ENCODE measurements at places on chromosomes 5 and 9.

- DNase-seq, result no peak
These were observed 38.2 kb downstream of the SLC9A3 start for GRCh38 chr5:485946-486491.

GRCh38 chr9:136273244-136273865 lies 27.7 kb upstream of the QSOX2 start:
- no peak for DNase-seq

DNA sequence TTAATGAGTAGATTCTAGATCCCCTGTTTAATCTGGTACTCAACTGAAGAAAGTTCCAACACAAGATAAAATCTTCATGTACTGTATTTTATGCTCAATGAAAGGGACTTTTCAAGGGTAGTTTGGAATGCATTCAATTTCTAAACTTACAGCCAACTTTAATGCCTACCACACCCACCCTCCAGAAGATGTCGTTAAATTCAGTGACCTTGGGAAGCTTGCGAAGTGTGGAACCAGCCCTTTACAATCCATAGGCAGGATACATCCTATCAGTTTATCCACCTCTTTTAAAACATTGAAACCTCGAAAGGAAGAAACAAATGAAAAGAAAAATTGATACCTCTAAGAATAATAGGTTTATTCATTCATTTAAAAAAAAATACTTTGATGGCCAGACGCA lies 20.2 kb downstream of the TRPM6 start:
- DNase-seq, result no peak

DNA sequence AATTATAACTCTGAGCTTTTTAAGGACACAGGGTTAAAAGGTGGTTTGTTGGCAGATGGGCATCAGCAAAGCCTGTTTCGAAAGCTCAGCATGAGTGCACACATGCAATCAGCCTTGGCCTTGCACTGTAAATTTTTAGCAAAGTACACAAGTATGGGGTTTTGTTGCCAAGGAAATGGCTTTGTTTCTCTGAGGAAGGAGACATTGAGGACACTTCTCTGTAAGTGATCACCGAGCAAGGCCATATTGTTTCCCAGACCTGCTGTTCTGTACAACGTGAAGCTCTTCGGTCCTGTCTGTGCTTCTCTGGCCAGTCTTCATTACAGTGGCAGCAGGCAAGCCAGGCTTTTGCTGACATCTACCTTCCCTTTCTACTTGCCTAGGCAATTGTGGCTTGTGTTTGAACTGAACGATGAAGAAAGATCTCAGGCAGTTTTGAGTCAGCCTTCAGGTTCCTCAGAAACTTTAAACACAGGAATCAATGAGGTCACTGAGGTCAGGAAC lies 27.9 kb upstream of the GLRX start:
- DNase-seq, result no peak

- DNase-seq, result no peak
These were observed 847.0 kb downstream of the TLE1 start for GRCh38 chr9:80842389-80842788.

DNA sequence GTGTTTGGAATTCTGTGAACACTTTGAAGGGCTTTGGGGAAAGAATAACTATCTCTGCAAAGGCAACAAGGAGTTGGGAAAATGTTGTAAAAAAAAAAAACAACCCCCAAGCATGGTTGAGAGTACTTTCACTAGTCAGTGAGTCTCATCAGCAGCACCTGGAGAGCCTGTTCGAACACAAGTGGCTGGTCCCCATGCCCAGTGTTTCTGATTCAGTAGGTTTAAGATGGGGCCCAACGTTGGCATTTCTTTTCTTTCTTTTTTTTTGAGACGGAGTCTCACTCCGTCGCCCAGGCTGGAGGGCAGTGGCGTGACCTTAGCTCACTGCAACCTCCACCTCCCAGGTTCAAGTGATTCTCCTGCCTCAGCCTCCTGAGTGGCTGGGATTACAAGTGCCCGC lies 59.5 kb downstream of the KLF4 start:
- no peak for DNase-seq

DNA sequence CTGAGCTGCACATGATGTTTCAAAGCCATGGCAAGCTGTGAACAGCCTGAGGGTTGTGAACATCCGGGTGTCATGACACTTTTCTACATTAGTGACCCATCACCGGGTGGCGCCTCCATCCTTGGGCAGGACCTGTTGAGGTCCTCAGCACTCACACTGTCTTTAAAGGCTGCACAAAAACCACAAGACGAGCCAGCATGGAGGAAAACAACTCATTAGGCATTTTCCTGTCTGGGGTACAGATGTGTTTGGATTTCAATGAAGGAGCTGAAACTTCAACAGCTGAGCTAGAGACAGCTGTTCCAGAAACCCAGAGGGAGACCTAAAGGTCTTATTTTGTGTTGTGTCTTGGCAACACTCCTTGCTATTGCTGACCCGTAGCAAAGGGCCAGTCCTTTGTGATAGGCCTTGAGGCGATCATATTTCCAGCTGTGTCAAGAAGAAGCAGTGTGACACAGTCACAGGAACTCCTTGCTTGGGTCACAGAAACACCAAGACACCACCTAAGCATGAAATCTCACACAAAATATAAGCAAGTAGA lies 151.8 kb upstream of the VLDLR start:
- DNase-seq, result no peak

GRCh38 chr5:135046661-135047346 lies 12.8 kb upstream of the PITX1 start:
- DNase-seq, result no peak

DNA sequence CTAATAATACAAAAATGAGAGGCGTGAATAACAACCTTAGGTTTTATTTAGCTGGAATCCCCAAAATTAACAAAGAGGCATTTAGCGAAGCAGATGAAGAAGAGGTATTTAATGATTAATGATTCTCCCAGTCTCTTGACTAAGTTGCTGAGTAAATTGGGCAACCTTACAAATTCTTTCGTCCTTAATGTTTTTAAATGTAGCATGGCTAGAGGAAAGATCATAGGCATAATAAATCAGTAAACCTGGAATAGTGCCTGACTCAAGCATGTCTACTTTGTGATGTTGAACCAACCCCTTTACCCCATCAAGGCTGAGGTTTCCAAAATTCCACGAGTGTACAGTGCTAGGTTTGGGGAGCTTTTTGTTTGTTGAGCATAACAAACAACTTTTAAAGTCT lies 7.9 kb downstream of the BHMT start:
- no peak for DNase-seq

DNA sequence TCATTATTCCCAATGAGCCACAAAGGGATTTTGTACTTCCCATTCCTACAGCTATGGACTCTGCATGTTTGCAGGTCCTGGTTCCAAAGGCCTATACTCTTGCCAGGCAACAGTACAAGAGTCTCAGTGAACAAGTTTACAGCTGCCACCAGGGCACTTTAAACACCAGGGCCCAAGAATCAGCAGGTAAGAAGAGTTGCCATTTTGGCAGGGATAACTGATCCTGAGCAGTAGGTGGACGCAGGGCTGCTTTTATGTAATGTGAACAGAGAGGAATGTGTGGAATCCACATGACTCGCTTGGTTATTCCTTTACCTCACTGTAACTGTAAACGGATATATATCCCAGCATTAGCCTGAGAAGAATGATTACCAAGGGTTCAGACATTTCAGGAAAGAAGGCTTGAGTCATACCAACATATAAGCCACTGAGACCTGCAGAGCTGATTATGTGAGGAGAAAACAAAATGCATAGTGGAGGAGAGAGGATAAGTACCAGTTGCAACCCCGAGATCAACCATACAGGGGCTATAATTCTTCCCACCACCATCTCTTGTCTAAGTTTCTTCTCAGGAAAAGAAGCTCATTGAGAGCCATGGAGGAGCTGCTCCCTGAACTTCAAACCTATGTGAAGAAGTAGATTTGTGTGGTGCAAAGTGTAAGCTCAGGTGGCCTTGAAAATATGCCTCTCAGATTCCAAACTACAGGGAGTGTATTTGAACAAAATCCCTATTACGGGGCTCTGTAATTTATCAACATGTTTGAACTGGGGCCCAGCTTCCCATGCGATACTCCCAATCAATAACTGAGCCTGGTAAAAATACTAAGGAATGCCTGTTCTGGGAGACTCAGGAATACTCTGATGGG lies 24.6 kb downstream of the RAPGEF6 start:
- no peak for DNase-seq

DNA sequence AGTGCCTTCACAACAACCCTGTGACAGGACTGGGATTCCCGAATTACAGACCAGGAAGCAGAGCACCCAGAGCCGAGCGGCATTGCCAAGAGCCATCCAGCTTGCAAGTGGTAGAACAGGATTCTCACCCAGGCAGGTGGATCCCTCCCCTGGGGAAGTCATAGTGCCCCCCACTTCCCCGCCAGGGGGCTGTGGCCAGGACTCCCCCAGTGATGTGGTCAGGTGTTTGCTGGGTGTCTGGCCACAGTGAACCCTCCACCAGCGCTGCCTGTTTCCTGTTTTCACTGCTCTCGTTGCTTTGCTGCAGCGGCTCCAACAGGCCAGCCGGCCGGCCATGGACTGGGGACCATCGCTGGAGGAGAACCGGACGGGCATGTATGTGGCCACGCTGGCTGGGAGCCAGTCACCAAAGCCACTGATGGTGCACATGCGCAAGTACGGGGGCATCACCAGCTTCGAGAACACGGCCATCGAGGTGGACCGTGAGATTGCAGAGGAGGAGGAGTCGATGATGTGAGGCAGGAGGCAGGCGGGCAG lies 19.3 kb downstream of the SLC6A7 start:
- DNase-seq, result no peak

DNA sequence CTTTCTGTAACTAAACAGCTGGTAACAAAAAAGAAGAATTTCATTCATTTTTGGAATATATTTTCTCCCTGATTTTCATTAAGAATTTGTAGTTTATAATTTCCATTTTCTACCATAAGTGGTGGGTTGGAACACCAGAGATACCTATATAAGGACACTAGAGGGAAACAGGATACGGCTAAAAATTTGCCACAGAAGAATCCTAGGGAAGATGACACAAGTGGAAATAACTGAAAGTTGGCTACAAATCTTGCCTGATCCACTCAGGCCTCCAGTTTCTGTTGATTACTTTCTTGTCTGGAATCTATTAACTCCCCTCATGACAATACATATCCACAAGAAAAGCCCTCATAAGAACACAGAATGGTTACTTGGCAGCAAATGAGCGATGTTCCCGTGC lies 46.8 kb downstream of the FREM1 start:
- DNase-seq, result no peak

DNA sequence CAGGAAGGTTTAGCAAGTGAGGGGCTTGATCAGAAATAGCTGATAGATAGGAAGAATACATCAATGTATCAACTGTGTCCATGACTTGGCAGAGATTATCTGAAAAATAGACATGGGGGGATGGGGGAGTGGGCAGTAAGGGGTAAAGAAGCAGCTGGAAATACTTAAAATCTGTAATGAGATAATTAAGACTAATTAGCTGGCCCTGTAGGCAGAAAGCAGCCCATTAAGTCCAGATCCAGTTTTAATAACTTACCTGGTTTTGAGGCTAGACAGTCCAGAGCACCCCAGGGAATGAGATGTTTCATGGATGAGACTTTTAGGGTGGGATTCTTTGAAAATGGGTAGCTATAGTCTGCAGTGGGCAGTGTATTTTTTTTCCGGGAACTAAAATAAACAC lies 116.9 kb upstream of the TLX3 start:
- DNase-seq, result no peak

DNA sequence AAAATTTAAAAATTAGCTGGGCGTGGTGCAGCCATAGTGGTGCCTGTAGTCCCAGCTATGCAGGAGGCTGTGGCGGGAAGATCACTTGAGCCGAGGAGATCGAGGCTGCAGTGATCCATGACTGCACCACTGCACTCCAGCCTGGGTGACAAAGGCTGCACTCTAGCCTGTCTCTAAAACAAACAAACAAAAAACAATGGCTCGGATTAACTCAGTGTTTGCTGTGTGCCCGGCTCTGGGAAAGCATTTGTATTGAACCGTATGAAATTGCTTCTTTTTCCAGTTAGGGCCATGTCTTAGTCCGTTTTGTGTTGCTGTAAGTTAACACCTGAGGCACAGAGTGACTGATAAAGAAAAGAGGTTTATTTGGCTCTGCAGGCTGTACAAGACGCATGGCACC lies 62.6 kb downstream of the CFAP77 start:
- no peak for DNase-seq

GRCh38 chr5:93791518-93791972 lies 50.1 kb upstream of the POU5F2 start:
- no peak for DNase-seq

- DNase-seq, result no peak
These were observed 1371.4 kb downstream of the MAT2B start for GRCh38 chr5:164876793-164877192.

DNA sequence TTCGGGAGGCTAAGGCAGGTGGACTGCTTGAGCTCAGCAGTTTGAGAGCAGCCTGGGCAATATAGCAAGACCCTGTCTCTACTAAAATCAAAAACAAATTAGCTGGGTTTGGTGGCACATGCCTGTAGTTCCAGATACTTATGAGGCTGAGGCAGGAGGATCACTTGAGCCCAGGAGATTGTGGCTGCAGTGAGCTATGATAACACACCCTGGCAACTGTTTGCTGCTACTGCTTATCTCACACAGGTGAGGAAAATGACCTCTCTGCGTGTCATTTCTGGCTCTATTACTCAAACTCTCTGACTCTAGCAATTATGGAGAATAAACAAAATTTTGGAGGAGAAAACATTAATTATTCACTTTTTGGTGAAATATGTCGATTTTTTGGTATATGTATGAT lies 45.3 kb upstream of the TMC1 start:
- no peak for DNase-seq

DNA sequence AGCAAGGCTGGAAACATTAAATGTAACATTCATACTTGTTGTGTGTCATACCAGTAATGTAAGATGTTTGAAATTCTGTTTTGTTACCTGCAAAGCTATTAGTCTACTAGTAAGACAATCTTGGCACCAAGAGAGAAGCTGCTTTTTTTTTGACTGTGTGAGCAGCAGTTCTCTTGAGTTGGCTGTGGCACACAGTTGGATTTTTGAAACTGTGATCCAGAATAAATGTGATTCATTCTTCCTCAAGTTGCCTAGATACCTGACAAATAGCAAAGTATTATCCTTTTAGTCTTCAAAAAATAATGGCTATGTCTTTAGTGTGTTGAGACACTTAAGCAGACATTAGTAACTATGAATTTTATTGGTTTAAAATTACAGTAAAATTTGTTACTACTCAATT lies 57.2 kb upstream of the HAPLN1 start:
- no peak for DNase-seq

DNA sequence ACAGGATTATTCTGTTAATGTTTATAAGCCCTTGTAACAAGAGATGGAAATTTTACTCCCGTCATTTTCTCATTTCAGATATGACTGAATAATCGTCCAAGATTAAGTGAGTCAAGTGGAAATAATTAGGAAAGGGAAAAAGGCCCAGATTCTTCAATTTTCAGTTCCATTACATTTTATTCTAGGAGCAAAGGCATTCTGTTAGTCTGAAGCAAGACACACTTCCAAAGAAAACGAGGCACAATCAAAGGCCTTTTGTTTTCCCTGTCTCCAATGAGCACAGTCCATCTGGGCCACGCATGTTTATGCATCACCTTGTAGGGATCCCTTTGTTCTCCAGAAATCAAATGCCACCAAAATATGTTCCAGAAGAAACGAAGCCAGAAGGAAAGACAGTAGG lies 382.9 kb upstream of the RFX3 start:
- no peak for DNase-seq

GRCh38 chr9:70411930-70412831 lies 2.3 kb downstream of the KLF9 start:
- no peak for DNase-seq

Measured in Panc1 (cell line).